Fibroblast of lung (primary cell): ENCODE measurements at places on chromosomes 4 and X. TPM values are rescaled to one million over a fixed set of nuclear protein-coding genes. Genes with fewer than 3 reads are reported as not detected.

The IL13RA2 gene
- 42.1 and 67.5 TPM in 2 replicates for total RNA-seq

The SMC1A gene
- 7.7 and 9.6 TPM in 2 replicates for total RNA-seq

The WAS gene
- under 0.01 and 0.17 TPM in 2 replicates for total RNA-seq

The PABPC1L2B gene
- not detected in 2 replicates for total RNA-seq

The P2RY8 gene
- total RNA-seq = not detected in 2 replicates

The UGT2B17 gene
- not detected in 2 replicates for total RNA-seq

The PCYT1B gene
- total RNA-seq = 0.17 and 0.51 TPM in 2 replicates

The UGDH gene
- 85.9 and 93.7 TPM in 2 replicates for total RNA-seq

The XKRX gene
- total RNA-seq = under 0.01 and 0.17 TPM in 2 replicates

The CFI gene
- total RNA-seq = 10.2 and 36.0 TPM in 2 replicates

The CPEB2 gene
- 7.7 and 19.0 TPM in 2 replicates for total RNA-seq

The ZXDA gene
- 7.4 and 7.6 TPM in 2 replicates for total RNA-seq

The LDB2 gene
- total RNA-seq = 40.6 and 78.3 TPM in 2 replicates

The PPP4R3C gene
- total RNA-seq = not detected in 2 replicates

The AFP gene
- total RNA-seq = under 0.01 and 0.83 TPM in 2 replicates

The SAT1 gene
- 148 TPM in 2 replicates for total RNA-seq

The NR0B1 gene
- 1.8 and 4.6 TPM in 2 replicates for total RNA-seq

The TMEM156 gene
- 0.17 and 0.26 TPM in 2 replicates for total RNA-seq

The CNGA2 gene
- not detected in 2 replicates for total RNA-seq
